Tibial nerve (tissue), 4 donors: ENCODE measurements at places on chromosomes 1 and 21. TPM values are rescaled to one million over a fixed set of nuclear protein-coding genes. Genes with fewer than 3 reads are reported as not detected.

TAS1R1 gene
- 0.78 TPM for total RNA-seq

OR2T2 gene
- total RNA-seq: not detected

S100B gene
- 900 TPM for total RNA-seq

LEFTY1 gene
- not detected for total RNA-seq

NEK2 gene
- total RNA-seq: 1.8 TPM

GNG4 gene
- 0.42 TPM for total RNA-seq
